Right renal cortex interstitium (tissue), 3 donors: ENCODE measurements at places on chromosomes 2 and 18.

DNA sequence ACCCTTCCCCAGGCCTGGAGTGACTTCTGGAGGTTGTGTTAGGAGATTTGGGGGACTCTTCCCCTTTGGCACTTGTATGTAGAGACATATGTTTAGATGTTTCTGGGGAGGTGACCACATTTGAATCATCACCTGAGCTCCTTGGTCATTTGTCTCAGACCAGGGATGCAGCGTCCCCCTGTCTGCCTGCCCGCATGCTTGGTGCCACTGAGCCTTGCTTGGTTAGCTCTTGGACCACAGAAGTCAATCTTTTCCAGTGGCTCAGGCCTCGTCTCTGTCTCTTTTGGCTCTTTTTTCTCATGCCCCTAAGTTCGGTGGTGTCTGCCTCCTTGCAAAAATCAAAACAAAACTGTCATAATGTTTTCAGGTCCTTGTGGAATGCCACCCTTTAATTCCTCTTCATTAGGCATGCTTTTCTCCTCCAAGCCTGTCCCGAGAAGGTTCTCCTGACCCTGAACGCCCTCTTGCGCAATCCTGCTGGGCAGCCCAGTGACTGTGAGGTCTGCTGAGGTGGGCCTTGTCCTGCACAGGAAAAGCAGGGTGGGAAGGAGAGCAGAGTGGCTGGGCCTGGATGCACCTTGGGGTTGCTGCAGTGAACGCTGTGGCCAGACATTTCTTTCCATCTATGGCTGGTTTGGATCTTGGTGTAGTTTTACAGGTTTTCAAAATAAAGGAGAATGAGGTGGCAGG lies 24.9 kb downstream of the GLI2 start:
- DNase-seq: no peak

DNA sequence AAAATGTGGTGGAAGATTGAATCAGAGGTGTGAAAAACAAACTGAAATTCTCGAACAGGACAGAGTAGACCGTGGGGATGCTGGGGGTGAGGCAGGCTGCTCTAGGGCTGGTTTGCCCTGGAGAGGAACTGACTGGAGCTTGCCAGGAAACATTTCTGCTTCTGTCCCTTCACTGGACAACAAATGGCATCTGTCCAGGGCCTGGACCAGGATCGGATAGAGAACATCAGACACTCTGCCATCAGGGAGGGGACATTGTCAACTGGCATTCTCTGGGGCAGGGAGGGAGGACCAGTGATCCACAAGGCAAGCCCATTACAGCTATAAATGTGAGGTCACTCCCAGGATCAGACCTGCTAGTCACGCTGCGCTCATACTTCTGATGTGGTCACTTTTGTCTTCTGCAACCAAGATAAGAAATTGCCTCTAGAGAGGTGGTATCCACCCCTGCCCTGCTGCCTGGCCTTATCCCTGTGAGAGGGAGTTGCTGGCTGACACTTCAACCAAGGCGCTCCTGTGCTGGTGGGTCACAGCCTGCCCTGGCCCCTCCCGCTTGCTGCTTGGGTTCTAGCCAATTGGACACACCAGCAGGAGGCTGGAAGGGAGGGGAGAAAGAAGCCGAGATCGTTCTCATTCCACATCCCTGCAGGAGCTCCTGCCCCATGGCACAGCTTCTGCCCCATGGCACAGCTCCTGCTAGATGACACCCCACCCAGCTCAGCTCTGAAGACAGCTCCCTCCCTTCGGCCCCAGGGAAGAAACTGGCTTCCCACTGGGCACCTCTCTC lies 8.7 kb downstream of the NPPC start:
- no peak for DNase-seq

DNA sequence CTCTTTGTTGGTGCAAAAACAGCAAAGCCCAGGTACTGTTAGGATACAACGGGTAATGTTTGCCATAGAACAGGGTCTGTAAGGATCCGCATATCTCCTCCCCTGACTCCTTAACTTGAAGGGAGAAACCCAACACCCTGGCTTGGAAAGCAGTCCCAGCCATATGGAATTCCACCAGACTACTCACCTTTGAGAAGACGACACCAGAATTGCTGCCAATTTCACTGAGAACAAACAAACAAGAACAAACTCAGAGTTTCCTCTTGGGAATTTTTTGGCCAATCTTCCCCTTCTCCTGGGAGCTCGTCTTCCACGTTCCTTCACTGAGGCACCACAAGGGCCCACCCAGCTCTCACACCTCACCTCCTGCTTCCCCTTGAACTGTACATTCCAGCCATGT lies 29.2 kb downstream of the CAPN14 start:
- DNase-seq: no peak

- DNase-seq: no peak
Measured at GRCh38 chr2:240033330-240033678, 3.1 kb upstream of the OR6B2 start.

DNA sequence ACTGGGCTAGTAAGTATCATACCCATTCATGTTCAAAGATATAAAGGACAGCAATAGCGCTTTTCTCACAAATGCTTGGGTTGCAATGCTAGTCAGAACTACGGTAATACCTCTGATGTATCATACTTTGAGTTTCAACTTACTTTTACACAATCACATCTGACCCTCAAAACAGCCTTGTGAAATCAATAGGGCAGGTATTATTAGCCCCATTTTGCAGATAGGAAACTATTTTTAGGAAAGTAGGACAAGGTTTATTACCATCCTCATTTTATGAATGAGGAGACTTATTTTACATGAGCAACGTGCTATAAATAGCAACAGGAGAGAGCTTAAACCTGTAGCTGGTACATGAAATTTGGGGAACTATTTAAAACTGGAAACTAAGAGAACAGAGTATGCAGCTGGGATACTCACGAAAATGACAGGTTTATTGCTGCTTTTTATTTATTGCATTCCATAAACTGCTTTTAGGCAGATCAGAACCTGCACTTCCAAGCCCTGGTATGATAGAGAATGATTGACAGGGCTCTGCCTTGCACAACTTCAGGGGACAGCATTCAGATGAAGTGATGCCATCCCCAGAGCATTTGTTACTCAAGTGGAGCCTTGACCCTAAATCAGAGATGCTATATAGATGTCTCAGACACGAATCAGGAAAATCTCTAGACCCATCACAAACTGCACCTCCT lies 42.4 kb upstream of the PPM1B start:
- no peak for DNase-seq
